ENCODE measurements at places on chromosomes 2 and 18.
A peak's percentile ranks its signal among the peaks of the same experiment; 100 is the strongest.

DNA sequence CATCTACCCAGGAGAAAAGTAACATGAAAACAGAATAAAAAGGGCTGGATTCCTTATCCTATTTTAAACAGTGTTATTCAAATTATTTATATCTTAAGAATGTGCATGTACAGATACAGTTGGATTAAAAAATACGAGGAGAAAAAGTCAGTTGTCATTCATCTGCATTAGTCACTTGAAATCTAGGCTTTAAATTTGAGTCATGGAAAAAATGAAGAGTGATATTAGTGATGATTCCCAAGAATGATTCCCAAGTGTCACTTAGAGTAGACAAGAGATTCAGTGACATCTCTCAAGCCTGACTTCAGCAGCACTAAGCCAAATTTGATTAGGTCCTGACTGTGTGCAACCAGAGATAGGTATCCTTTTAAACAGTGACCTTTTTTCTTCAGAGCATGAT is 394.2 kb downstream of the IRS1 start:
- DNase-seq, result no peak

DNA sequence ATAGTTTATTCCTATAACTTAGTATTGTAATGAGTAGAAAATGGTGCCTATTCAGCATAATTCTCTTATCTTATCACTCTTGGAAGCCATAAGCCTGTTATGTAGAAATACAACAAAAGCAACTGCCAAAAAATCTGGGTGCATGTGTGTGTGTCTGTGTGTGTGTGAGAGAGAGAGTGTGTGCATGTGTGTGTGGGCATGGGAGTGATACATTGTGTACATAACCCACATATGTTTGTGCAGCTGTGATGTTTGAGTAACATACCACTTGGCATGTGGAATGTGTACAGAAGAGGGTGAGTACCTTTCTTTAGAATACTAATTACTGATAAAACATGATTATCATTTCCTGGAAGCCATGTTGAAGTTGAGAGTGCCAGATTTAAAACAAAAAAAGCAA is 642.3 kb upstream of the SYT4 start:
- peak; percentile 83 for DNase-seq

GRCh38 chr2:179096090-179096489 is 46.2 kb upstream of the CCDC141 start:
- DNase-seq, result no peak

GRCh38 chr2:161207941-161208340 is 47.7 kb downstream of the TANK start:
- DNase-seq, result no peak

GRCh38 chr18:54127759-54128378 is 96.6 kb downstream of the MBD2 start:
- DNase-seq, result no peak

DNA sequence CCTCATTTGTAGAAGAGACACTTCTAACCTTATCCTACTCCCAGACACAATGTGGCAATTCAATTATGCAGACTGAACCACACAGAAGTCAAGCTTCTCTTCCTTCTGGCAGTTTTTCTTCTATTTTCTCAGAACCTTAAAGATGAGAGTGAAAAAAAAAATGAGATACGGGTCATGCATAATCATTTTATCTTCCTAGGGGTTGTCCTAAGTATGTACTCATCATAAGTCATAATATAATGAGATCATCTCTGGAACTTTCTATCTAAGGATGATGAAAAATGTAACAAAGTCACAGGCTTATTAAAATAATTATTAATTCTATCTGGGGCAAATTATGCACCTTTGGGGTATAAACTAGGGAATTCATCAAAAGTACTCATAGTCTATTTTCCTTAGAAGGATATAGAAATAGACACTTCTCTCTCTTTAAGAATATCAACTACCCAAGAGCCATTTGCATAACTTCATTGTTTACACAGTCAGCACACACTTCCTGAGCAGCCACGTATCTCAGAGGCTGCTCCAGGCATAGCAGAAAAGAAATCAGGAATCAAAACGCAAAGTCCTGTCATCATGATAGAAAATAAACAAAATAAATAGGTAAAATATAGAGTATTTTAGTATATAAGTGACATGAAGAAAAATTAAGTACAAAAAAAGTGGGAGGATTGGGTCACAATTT is 345.9 kb upstream of the SPHKAP start:
- no peak for DNase-seq

- DNase-seq, result no peak
Observed at GRCh38 chr18:36890598-36890997, 61.7 kb downstream of the KIAA1328 start.

- no peak for DNase-seq
Observed at GRCh38 chr2:174442546-174443510, 44.0 kb downstream of the GPR155 start.

DNA sequence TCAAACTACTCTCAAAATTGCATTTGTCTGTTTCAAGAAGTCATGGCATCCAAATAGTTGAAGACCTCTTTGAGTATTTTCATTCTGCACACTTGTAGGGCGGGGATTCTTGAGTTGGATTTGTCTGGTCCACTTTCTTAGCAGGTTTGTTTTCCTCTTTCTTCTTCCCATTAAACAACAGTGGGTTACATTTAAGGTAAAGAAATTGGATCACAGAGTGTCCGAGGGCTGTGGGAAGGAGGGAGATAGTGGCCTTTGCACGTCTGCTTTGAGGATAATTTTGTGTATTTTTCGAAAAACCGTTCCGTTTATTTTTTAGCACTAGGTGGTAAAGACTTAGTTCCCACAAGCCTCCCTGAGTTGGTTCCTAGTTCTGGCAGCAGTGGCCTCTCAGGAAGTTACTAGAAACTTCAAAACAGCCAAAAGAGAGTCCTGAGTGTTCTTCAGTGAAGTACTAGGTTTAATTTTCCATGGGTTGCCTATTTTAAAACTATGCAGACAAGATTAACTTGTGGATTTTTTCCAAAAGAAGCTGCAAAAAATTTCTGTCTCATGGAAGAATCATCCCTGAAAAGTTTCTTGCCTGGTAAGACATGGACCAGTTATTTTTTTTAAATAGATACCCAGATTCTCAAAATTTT is 107.9 kb downstream of the CDC42EP3 start:
- no peak for DNase-seq

GRCh38 chr2:235834781-235835180 is 333.4 kb downstream of the GBX2 start:
- DNase-seq, result no peak

- DNase-seq, result no peak
Observed at GRCh38 chr18:54090856-54091255, 133.6 kb downstream of the MBD2 start.

GRCh38 chr2:226772389-226773179 is 27.0 kb downstream of the IRS1 start:
- no peak for DNase-seq

- DNase-seq, result no peak
Observed at GRCh38 chr2:233060980-233061590, 943 bp downstream of the INPP5D start.

DNA sequence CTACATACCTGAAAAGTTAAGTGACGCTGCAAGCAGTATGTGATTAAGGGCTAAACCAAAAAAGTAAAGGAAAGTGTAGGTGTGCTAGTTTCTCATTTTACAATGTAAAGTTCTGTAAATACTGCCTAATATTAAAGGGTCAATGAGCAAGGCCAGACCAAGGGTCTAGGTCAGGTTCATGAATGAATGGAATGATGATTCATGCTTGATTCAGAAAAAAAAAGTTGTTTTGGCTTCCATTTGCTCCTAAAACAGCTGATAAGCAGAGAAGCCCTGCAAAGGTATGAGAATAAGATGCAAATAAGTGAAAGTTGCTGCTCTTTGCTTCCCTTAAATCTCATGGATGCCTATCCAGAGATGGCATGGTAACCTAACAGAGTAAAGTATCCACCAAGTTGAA is 61.3 kb downstream of the PTRHD1 start:
- DNase-seq, result no peak

DNA sequence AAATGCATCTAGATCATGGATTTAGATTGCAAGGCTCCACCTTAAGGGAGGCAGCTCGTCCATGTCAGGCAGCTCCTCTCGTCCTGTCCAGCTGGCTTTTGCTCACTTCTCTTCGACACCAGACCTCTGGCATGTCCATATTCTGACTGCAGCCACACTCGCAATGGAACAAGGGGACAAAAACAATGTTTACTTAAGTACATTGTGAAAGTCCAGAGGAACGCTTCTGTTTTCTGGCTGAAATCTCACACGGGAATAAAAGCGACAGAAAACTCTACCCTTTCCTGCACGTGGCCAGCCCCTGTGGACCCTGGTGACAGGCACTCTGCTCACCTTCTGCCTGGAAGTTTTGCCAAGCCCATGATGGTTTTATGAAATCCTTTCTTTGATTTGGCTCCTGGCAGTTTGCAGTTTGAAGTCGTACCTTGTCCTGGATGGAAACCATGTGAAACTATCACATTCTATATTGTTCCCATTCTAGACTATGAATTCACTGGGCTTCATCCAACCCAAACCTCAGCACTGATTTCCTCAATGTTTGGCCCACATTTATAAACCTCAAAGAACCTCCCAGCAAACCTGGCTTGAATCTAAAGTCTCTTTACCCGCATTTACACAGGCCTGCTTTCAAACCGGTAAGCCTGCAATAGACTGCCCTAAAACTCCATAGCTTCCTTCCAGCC is 134.3 kb upstream of the PIEZO2 start:
- DNase-seq, result no peak

DNA sequence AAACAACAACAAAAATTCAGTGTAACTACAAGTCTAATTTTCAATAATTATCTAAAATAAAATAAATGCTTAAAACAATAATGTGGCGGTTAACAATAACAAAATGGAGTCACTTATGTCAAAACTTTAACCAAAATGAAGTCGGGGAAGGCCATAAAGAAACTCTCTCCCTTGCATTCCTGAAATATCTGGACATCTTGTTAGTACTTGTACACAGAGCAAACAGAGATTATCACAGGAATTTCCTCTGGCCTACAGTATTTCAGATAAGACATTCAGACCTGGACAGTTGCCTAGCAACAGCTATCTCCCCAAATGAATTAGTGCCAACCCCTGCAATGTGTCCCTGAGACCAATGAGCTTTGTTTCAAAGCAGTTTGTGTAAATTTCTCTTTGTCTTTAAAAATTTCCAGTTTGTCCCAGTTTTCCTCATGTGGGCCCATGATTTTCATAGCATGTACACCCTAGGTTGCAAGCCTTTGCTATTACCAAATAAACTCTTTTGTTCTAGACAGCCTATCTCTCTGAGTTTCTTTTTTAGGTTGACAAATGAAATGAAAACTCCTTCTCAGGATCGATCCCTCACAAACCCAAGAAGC is 68.6 kb downstream of the EXOC6B start:
- no peak for DNase-seq

DNA sequence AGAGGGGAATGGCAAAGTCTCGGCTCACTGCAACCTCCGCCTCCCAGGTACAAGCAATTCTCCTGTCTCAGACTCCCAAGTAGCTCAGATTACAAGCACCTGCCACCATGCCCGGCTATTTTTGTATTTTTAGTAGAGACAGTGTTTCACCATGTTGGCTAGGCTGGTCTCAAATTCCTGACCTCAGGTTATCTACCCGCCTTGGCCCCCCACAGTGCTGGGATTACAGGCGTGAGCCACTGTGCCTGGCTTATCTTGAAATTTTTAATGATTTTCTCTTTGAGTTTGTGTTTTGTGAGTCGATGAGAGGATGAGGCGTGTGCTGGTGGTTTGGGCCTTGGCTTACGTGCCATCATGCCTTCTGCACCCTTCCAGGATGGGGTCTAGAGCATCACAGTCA is 101.3 kb upstream of the ST3GAL5 start:
- DNase-seq, result no peak

GRCh38 chr2:98296440-98296839 is 49.8 kb upstream of the CNGA3 start:
- DNase-seq, result no peak

GRCh38 chr18:48342581-48342980 is 66.6 kb downstream of the ZBTB7C start:
- DNase-seq, result no peak

DNA sequence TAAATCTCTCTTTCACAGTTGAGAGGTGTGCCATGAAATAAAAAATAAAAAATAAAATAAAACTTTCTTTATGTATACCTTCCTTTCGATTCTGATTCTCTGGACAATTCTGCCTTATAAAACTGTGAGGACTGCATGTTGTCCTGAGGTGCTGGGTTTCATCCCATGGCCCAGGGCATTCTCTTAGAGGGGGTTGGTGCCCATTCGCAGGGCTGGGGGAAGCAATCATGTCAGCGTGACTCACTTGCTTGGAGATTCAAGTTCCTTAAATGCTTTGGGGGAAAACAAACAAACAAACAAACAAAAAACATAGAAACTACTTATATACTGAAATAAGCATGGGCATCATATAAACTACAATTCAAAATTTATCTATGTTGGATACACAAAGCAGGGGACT is 122.0 kb upstream of the ST6GAL2 start:
- DNase-seq, result no peak
